Effector memory CD4-positive, alpha-beta T cell (primary cell): ENCODE measurements at places on chromosomes 7 and 10.

GRCh38 chr7:45088146-45088701 lies 545 bp downstream of the NACAD start:
- DNase-seq, result no peak

GRCh38 chr7:35257251-35258124 lies 3.6 kb upstream of the TBX20 start:
- DNase-seq, result no peak

DNA sequence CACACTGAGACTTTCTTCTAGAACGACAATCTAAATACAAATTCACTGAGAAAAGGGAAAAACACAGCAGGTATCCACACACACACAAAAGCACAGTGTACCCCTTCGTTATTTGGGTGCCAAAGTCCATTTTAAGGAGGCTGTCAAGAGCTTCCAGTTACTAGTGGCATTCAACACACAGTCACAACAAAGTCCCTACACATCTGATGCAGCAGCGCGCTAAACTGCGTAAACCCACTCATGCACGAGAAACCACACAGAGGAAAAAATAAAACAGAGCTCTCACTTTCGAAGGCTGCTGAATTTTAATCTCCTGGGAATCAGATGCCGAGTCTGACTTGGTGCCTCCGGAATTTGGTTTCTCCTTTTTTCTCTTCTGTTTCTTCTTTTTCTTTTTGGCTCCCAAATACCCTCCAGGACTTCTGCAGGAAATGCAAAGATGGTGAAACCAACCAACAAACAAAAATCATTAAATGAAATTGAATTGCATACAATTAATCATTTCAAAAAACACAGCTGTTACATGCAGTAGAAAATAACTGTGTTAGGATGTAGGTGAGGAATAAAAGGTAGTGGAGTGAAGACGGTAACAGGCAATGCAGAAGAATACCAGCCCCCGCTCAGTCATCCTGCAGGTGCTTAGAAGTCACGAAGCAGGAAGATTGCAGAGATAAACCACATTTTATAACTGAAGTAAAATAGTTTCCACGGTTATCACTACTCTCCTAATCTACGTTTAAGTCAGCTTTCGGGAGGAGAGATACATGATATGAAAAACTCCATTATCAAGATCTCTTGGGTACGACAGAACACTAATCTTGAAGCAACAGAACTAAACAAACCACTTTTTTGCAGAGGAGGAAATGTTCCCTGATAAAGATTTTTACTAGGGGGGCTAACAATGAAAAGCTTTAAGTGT lies 27.1 kb downstream of the NMT2 start:
- DNase-seq, result no peak

DNA sequence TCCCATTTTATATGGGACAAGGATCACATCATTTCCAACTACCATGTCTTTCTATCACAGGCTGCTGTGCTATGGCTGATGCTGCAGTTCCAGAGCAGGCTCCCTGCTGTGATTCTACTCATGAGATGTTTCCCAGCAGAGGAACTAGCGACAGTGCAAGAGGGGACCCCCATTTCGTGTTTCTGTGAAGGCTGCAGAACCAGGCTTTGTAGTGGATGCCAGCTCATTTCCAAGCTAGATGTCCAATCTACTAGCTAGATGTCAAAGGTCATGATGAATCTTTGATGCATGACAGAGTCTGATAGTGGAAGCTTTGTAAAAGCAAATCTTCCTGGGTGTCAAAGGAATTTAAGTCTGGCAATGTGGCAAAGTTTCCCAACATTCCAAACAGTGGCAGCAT lies 21.2 kb upstream of the MYO3A start:
- DNase-seq, result no peak

DNA sequence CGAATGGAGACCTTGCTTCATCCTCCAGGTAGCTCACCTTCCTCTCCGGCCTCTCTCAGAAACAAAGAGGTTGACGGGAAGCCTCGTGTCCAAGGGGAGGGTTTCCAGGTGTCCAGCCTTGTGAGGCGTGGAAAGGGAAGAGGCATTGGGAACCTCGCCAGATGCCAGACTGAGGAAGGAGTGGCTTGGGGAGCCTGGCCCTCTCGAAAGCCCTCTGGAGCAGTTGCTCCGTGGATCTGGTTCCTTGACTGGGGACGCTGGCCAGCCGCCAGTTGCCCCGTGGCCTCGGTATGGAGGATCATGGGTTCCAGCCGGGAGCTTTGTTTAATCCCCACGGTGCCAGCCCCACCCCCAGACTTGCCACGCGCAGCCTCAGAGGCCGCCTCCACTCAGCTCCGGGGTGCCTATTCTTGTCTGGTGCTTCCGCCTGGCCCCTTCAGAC lies 30.3 kb upstream of the SUN1 start:
- no peak for DNase-seq

- DNase-seq, result no peak
Measured at GRCh38 chr10:11528286-11528685, 83.2 kb downstream of the USP6NL start.

- DNase-seq, result no peak
Measured at GRCh38 chr10:79022565-79023230, 46.1 kb upstream of the ZMIZ1 start.

DNA sequence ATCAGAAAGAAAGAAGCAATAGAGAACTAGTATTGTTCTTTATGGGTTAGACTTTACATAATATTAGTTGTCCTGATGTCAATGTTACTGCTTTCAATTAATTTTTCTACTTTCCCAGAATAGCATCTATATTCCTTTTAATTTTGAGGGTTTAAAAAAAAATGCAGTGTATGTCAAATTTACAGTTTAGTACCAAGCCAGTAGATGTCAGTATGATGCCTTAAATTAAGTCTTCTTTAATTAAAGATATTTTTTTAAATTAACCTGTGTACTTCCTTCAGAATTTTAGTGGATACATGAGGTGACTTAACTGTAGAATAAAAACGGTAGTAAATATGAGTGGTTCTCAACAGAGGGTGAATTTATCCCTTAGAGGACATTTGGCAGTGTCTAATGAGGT lies 35.2 kb upstream of the STOX1 start:
- no peak for DNase-seq

- no peak for DNase-seq
Measured at GRCh38 chr7:2702594-2702957, 14.6 kb downstream of the AMZ1 start.

GRCh38 chr7:139203992-139204391 lies 27.0 kb upstream of the UBN2 start:
- DNase-seq, result no peak

GRCh38 chr10:70889291-70889690 lies 926 bp upstream of the PCBD1 start:
- DNase-seq, result no peak

- DNase-seq, result no peak
Measured at GRCh38 chr7:3670898-3671297, 369.8 kb downstream of the SDK1 start.

GRCh38 chr10:32538256-32538655 lies 92.3 kb downstream of the CCDC7 start:
- no peak for DNase-seq

DNA sequence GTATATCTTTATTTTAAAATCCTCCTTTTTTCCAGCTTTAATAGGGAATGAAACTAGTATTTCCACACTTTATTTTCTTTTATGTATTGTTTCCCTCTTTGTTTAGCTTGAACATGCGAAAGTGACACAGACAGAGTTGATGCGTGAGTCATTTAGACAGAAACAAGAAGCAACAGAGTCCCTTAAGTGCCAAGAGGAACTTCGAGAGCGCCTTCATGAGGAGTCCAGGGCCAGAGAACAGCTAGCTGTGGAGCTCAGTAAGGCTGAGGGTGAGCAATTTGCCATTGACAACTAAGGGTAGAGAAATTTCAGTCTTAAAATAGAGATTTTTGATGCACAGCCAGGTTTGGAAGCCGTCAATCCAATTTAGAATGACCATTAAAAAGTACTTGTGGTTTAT lies 73.1 kb downstream of the CYP51A1 start:
- DNase-seq, result no peak

GRCh38 chr10:109889867-109890266 lies 33.4 kb downstream of the XPNPEP1 start:
- DNase-seq, result no peak

GRCh38 chr7:120215654-120216053 lies 57.3 kb upstream of the KCND2 start:
- DNase-seq, result no peak

GRCh38 chr7:157526005-157526912 lies 189.5 kb downstream of the DNAJB6 start:
- no peak for DNase-seq

GRCh38 chr7:136947347-136947746 lies 78.9 kb downstream of the CHRM2 start:
- no peak for DNase-seq

- no peak for DNase-seq
Measured at GRCh38 chr10:17771017-17771416, 19.0 kb downstream of the TMEM236 start.

GRCh38 chr7:102122026-102122425 lies 164.6 kb upstream of the SH2B2 start:
- no peak for DNase-seq

DNA sequence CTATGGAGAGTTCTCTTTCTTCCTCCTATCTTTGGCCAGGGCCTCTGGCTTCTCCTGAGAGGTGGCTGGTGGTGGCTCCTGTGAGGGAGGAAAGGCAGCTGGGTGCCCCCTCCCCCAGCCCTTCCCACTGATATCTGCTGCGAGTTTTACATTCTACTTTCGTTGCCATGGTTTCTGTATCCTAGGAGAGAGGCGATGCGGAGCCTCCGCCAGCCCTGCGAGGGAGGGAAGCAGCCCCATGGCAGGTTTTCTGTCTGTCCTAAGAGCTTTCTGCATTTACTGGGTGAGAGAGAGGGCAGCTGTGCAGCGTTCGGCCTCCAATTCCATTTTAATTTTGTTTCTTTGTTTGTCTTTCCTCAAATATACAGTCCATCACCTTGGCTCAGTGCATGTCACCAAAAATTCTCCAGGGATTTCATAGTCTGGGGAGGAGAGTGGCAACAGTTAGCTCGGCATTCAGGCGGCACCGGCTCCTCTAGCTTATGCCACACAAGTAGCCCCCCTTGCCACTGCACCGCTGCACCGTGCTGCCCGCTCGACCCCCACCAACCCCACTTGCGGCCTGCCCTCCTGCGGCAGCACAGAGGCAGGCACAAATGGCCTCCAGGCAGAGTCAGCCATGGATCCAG lies 20.4 kb downstream of the DNAJB12 start:
- DNase-seq, result no peak

DNA sequence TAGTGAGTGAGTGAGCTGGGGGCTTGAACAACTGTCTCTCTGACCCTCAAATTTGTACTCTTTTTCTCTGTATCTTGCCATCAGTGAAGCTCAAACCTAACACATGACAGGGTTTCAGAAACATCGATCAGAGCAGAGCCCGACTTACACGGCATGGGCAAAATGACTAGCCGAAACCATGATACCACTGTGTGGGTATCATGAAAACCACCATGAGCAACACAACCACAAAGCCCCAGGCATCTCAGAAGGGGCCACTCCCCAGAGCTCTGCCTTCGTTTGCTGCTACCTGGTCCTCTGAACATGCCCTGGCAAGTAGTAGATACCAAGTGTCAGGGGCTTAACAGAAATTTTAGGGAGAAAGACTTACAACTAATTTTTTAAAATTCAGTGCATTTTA lies 308.5 kb downstream of the WDR11 start:
- no peak for DNase-seq

- no peak for DNase-seq
Measured at GRCh38 chr10:11715815-11716494, 26.2 kb upstream of the ECHDC3 start.

DNA sequence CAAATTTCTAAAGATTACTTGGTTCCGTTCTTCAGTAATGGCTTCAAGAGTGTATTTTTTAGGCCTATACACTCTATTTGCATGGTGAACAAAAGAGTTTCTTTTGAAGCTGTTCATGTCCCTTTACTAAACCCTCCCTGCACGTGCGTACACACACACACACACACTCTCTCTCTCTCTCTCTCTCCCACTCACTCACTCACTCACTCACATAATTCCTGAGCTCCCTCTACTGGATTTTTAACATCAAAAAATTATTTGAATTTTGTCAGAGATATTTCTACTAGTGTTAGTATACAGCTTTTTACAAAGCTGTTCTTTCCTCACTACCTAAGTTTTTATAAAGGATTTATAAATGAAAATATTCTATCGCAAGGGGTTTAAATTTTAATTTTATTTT lies 85.9 kb downstream of the UBE3C start:
- DNase-seq, result no peak

DNA sequence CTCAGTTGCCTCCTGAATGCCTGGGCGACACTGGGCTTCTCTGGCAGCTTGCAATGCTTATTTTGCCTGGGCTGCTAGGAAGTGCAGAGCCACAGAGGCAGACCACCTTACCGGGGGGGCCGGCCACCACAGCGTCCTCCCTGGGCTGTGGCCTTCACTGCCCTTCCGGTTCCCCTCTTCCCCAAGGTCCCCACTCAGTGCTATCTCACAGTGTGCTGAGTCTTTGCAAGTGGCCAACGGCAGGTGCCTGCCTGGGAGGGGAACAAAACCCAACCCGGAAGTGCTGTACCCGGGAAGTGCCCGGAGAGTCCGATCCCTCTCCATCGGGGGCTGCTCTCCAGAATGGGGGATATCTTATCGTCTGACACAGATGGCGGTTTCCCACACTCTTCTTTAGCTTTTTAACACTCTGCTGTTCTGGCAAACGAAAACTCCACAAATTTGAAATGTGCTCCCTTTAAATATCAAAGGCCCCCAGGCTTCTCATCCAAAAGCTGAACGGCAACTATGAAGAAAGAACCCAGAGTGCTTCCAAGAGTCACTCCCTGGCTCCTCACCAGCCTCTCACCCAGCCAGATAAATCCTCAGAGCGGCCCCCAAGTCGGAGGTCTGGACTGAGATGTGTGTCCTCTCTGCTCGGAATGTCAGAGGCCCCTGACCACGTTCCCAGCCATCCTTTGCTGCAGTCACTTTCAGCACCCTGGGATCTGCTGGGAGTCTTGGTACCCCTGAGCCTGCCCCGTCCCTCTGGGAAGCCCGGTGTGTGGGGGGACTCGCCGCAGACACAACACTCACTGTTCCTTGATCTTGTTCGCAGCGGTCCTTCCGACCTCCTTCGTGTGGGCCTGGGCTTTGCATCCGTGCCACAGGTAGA lies 165.1 kb downstream of the SVIL start:
- no peak for DNase-seq

GRCh38 chr10:101939008-101939648 lies 95.5 kb upstream of the KCNIP2 start:
- no peak for DNase-seq

DNA sequence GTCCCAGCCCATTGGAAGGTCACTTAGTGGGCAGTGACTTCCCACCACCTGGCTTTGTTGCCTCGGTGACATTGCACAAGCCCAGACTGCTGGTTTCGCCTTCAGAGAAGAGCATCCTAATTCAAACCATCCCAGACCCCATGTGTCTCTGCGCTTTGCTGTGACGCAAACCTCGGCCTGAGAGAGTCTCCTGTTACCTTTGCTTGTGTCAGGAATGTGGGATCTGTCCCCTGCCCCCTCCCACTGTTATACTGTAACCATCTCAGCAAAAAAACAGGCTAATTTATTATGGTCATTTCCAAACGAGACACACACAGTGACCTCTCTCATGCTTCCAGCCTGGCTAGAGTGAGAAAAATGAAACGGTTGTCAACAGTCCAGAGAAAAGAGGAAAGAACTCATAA lies 25.0 kb upstream of the AQP1 start:
- DNase-seq, result no peak
